Type B pancreatic cell (in vitro differentiated cells): ENCODE measurements at places on chromosomes 3 and 15. TPM values are rescaled to one million over a fixed set of nuclear protein-coding genes. Genes with fewer than 3 reads are reported as not detected.

GRCh38 chr3:185823078-185824044 is 1.5 kb downstream of the IGF2BP2 start:
- H3K27ac ChIP-seq: peak overlapping the region; percentile 97
- peak overlapping the region; percentile 96 for H3K4me3 ChIP-seq
- peaks cover 17% of the 10 kb centered on the region for H3K36me3 ChIP-seq
- H3K4me1 ChIP-seq: peaks cover 38% of the 10 kb centered on the region
- H3K27me3 ChIP-seq: no peaks in the 10 kb centered on the region
- peak; percentile 72 for DNase-seq

The FETUB gene
- total RNA-seq: not detected in 2 replicates

The TLR9 gene
- total RNA-seq: 0.22 TPM in 1 of 2 replicates, not detected in the other

The PTH1R gene
- total RNA-seq: 63.0 and 83.1 TPM in 2 replicates

The CMTM8 gene
- total RNA-seq: 9.0 and 14.4 TPM in 2 replicates

GRCh38 chr15:42134617-42135245 is 21.7 kb downstream of the PLA2G4F start:
- peaks cover 12% of the 10 kb centered on the region for H3K4me1 ChIP-seq
- H3K27me3 ChIP-seq: peaks cover 22% of the 10 kb centered on the region
- H3K4me3 ChIP-seq: no peak overlapping the region
- H3K36me3 ChIP-seq: no peaks in the 10 kb centered on the region
- DNase-seq: peak; percentile 31
- no peak overlapping the region for H3K27ac ChIP-seq

- no peaks in the 10 kb centered on the region for H3K36me3 ChIP-seq
- H3K27ac ChIP-seq: no peak overlapping the region
- H3K4me1 ChIP-seq: no peaks in the 10 kb centered on the region
- H3K4me3 ChIP-seq: no peak overlapping the region
Observed at GRCh38 chr3:187210545-187211327, 13.4 kb downstream of the RTP1 start.

The CCNB2 gene
- total RNA-seq: 24.6 and 63.0 TPM in 2 replicates

GRCh38 chr3:25872200-25872877 is 82.4 kb downstream of the OXSM start:
- no peaks in the 10 kb centered on the region for H3K4me1 ChIP-seq
- no peaks in the 10 kb centered on the region for H3K36me3 ChIP-seq
- no peak overlapping the region for H3K27ac ChIP-seq
- H3K27me3 ChIP-seq: no peaks in the 10 kb centered on the region
- H3K4me3 ChIP-seq: no peak overlapping the region

DNA sequence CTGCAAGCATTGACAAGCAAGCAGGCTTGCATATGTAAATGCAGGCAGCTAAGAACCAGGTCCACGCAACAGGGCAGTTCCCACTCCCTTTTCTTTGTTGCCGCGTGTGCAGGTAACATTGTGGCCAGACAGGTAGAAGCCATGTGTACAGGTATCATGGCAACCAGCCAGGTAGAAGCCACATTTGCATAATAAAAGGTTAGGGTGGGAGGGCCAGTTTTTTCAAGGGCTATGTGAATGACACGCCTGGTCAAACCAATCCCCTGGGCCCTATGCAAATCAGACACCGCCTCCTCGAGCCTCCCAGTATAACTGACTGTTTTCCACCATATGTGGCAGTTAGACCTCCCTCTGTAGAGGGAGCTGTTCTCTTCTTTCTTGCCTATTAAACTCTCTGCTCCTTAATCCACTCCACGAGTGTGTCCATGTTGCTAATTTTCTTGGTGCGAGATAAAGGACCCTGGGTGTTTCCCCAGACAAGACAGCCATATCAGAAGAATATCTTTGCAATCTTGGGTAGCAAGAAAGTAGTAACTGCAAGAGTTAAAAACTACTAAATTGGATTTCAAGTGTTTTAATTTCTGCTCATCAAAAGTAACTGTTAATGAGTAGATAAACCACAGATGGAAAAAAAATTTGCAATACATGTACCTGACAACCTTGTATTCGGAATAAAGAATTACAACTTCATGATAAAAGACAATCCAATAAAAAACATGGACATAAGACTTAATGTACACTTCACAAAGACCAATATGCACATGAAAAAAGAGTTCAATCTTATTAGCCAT is 21.8 kb downstream of the PCOLCE2 start:
- no peak for DNase-seq
- peak overlapping the region; percentile 6 for H3K4me3 ChIP-seq
- no peaks in the 10 kb centered on the region for H3K27me3 ChIP-seq
- H3K27ac ChIP-seq: peak overlapping the region; percentile 35
- H3K36me3 ChIP-seq: no peaks in the 10 kb centered on the region

The MYL3 gene
- total RNA-seq: 5.4 and 20.8 TPM in 2 replicates

GRCh38 chr15:60682115-60682514 is 203.2 kb upstream of the ICE2 start:
- H3K4me1 ChIP-seq: no peaks in the 10 kb centered on the region
- no peak for DNase-seq
- H3K27ac ChIP-seq: no peak overlapping the region
- no peak overlapping the region for H3K4me3 ChIP-seq
- H3K36me3 ChIP-seq: no peaks in the 10 kb centered on the region

- H3K27ac ChIP-seq: no peak overlapping the region
- no peak for DNase-seq
- peaks cover 23% of the 10 kb centered on the region for H3K4me1 ChIP-seq
- H3K4me3 ChIP-seq: no peak overlapping the region
Observed at GRCh38 chr3:56845505-56845904, 43.8 kb upstream of the ARHGEF3 start.

The SLC9C1 gene
- total RNA-seq: 0.48 and 0.99 TPM in 2 replicates

- no peaks in the 10 kb centered on the region for H3K27me3 ChIP-seq
- H3K36me3 ChIP-seq: no peaks in the 10 kb centered on the region
- no peak overlapping the region for H3K27ac ChIP-seq
- no peak for DNase-seq
- H3K4me1 ChIP-seq: no peaks in the 10 kb centered on the region
- no peak overlapping the region for H3K4me3 ChIP-seq
Observed at GRCh38 chr3:76694063-76694462, 345.8 kb upstream of the ROBO2 start.

DNA sequence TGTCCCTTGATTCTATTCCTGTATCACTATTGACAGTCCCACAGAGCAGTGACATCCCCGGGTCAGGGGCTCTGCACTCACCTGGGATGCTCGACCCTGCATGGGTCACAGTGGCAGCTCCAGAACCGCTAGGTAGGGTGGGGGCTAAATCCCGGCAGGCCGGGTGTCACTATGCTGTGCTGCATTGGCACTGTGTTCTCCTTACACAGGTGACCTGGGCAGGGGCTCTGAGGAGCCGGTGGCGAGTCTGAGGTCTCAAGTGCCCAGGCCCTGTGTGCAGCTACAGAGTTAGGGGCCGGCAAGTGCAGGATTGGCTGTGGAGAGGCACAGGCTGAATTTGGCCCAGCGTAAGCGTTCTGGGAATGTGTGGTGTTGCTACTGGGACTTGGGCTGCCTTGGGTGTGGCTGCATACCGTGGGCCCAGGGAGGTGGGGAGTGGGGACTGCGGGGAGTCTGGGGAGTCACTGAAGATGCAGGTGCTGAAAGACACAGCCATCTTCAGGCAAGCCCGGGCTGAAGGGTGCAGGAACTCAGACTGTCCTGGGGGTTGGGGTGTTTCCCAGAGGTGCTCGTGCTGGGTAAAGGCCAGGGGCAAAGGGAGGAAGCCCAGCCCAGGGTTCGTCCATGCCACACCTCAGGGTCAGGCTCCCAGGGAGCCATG is 102.6 kb upstream of the PRR20G start:
- no peak overlapping the region for H3K27ac ChIP-seq
- no peaks in the 10 kb centered on the region for H3K36me3 ChIP-seq
- H3K4me1 ChIP-seq: no peaks in the 10 kb centered on the region
- H3K4me3 ChIP-seq: no peak overlapping the region
- H3K27me3 ChIP-seq: peaks cover 17% of the 10 kb centered on the region
- no peak for DNase-seq

DNA sequence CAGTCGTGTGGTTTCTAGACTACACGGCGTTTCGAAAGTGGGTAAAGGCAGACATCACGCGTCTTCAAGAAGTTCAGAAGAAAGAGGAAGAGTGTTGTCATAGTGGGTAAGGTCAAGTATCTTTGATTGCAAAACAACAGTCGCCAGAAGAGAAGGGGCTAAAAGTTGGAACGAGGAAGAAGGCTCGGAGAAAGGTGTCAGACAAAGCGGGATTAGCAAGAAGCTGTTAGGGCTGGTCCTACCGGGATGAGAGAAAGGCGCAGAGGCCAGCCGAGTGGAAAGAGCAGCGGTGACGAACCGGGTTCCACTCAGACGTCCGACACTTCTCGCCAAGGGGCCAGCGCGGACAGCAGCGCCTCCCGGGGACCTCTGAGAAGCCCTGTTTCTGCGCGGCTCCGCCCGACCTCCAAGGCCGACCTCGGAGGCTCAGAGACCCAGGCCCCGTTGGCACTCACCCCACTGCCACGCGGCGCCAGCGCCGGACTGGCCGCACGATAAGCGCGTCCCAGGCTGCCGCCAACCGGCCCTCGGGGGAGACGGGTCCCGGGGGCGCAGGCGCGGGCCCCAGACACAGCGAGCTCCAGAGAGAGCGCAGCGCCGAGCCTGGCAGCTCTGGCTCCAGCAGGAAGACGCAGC is 436 bp downstream of the ADPGK start:
- H3K4me1 ChIP-seq: peaks cover 37% of the 10 kb centered on the region
- no peaks in the 10 kb centered on the region for H3K27me3 ChIP-seq
- H3K4me3 ChIP-seq: peak overlapping the region; percentile 94
- DNase-seq: no peak

- no peak overlapping the region for H3K27ac ChIP-seq
- H3K4me3 ChIP-seq: peak overlapping the region; percentile 86
- H3K4me1 ChIP-seq: peaks cover 27% of the 10 kb centered on the region
- no peaks in the 10 kb centered on the region for H3K36me3 ChIP-seq
Observed at GRCh38 chr3:169668957-169669741, 5.6 kb upstream of the MECOM start.
